Epithelial cell of umbilical artery (primary cell): ENCODE measurements at places on chromosomes 2 and 18. TPM values are rescaled to one million over a fixed set of nuclear protein-coding genes. Genes with fewer than 3 reads are reported as not detected.

TXNDC2 gene
- total RNA-seq, result not detected in 2 replicates

FBXO48 gene
- under 0.01 and 0.61 TPM in 2 replicates for total RNA-seq

TTN gene
- 1.1 and 1.3 TPM in 2 replicates for total RNA-seq

SULT1C4 gene
- total RNA-seq, result 12.9 and 27.0 TPM in 2 replicates

SERPINB4 gene
- total RNA-seq, result under 0.01 and 0.15 TPM in 2 replicates

CHRND gene
- total RNA-seq, result not detected in 2 replicates

KCNIP3 gene
- total RNA-seq, result 0.97 and 1.1 TPM in 2 replicates

AQP12B gene
- not detected in 2 replicates for total RNA-seq

PRKAG3 gene
- not detected in 2 replicates for total RNA-seq

HYCC2 gene
- 8.8 and 15.0 TPM in 2 replicates for total RNA-seq

TRABD2A gene
- 1.1 and 1.6 TPM in 2 replicates for total RNA-seq

CHMP3 gene
- 50.7 and 50.9 TPM in 2 replicates for total RNA-seq

TP53I3 gene
- total RNA-seq, result 83.1 and 94.5 TPM in 2 replicates

ARL5A gene
- 81.0 and 99.1 TPM in 2 replicates for total RNA-seq

RBM44 gene
- total RNA-seq, result 0.32 and 0.91 TPM in 2 replicates

UGP2 gene
- 48.6 and 55.2 TPM in 2 replicates for total RNA-seq

ECEL1 gene
- not detected in 2 replicates for total RNA-seq

G6PC2 gene
- total RNA-seq, result not detected in 2 replicates

TCF7L1 gene
- 2.3 and 2.4 TPM in 2 replicates for total RNA-seq

SIX3 gene
- not detected in 2 replicates for total RNA-seq

GALNT5 gene
- under 0.01 and 0.30 TPM in 2 replicates for total RNA-seq

PDCD1 gene
- total RNA-seq, result not detected in 2 replicates

GPBAR1 gene
- 0.15 TPM in 1 of 2 replicates, not detected in the other for total RNA-seq

POTEI gene
- under 0.01 TPM in 2 replicates for total RNA-seq

COL4A3 gene
- not detected in 2 replicates for total RNA-seq

SLC4A5 gene
- 0.30 and 0.32 TPM in 2 replicates for total RNA-seq

MC5R gene
- total RNA-seq, result not detected in 2 replicates

RAB6C gene
- total RNA-seq, result not detected in 2 replicates

NT5DC4 gene
- not detected in 2 replicates for total RNA-seq

GRB14 gene
- total RNA-seq, result 4.5 and 11.9 TPM in 2 replicates

MEP1B gene
- total RNA-seq, result not detected in 2 replicates
